ENCODE measurements at places on chromosomes 13 and 19. TPM values are rescaled to one million over a fixed set of nuclear protein-coding genes. Genes with fewer than 3 reads are reported as not detected.

CEACAM5 gene
- not detected for total RNA-seq

CEACAM20 gene
- total RNA-seq, result not detected

PTPRH gene
- 4.9 TPM for total RNA-seq

DKKL1 gene
- total RNA-seq, result 0.35 TPM

- peak; percentile 15 for DNase-seq
Observed at GRCh38 chr13:45861322-45861721, 9.8 kb upstream of the SIAH3 start.

DNA sequence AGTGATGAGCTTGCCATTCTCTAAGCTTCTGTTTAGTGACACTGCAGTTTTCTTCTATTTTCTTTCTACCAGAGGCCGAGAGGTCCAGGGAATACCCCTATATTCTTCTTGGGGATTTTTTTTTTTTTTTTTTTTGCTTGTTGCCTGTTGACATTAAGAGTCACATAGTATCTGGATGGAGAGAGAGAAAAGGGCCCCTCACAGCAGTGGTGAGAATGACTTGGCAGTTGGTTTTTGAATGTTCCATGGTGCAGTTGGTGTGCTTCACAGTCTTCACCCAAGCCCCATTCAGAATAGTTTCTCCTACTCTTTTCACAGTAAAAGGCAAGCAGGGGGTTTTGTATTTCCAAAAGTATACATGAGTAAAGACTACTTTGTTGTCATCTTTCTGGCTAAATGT, 577.9 kb downstream of the LMO7 start:
- no peak for DNase-seq

GRCh38 chr19:41944336-41944735, 14.8 kb downstream of the RABAC1 start:
- DNase-seq, result no peak

DNA sequence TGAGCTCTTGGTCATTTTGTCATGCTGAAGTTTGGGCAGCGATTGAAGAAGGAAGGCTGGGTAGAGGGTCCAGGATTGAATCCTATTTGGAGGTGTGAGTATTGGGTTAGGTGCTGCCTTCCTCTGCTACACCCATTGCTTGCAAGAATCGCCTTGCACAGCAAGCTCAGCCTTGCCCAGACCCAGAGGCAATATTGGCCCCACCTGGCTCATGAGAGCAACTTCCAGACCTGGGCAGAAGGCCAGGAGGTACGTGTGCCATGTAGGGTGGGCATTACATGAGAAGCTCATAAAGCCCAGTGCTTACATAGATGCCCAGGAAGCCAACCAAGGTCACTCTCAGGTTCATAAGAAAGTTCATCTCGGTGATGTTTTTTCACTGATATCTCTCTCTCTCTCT, 718.0 kb downstream of the EFNB2 start:
- DNase-seq, result peak; percentile 17

- no peak for DNase-seq
Observed at GRCh38 chr13:33146843-33147611, 130.8 kb downstream of the KL start.

DNA sequence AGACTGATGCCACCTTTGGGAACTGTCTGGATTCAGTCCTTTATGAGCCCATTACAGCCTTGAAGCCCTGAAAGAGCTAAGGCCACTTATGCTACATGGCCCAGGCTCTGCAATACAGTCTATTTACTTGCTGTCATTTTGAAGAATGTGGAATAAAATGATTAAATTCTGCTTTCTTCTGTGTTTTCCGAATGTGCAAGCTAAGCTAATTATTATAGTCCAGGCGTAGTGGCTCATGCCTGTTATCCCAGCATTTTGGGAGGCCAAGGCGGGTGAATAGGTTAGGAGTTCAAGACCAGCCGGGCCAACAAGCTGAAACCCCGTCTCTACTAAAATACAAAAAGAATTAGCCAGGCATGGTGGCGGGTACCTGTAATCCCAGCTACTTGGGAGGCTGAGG, 142.5 kb downstream of the TEX29 start:
- DNase-seq, result no peak

- DNase-seq, result peak; percentile 68
Observed at GRCh38 chr19:19406878-19407632, 1.6 kb downstream of the GATAD2A start.

DNA sequence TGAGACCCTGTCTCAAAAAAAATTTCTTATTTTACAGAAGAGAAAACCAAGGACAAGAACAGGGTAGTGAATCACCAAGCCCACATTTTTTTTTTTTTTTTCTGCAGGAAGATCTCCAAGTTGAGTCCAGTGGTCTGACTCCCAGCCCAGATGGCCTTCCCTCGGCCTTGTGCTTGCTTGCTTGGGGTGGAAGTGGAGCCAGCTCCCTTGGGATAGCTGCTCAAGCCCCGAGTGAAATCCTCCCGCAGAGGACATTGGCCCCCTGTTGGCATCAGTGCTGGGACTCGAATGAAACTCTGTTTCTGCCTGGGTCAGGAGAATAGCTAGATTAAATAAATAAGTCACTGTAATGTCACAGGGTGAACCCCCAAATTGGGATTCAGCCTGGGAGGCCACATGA, 9.4 kb upstream of the NUP62 start:
- DNase-seq, result no peak

All from renal cortical epithelial cell (primary cell).